ENCODE measurements at places on chromosomes 12 and 14.

DNA sequence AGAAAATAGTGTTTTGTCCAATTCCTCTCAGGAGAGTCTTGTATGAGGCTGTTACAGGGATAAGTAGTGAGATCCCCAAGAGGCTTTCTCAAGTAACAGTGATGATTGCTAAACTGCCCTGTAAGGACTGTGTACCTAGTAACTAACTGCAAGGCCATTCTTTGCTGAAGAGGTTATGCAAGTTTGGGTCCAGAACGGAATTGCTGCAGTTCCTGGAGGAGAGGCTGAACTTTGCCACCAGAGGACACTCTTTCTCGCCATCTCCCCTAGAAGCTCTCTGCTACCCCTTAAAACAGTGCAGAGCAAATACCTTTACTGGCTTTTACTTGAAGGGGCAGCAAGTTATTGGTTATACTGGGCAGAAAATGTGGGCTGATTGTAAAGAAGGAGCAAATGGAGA, 180.0 kb downstream of the RBM19 start:
- no peak for DNase-seq

GRCh38 chr12:105570944-105571343, 240.5 kb downstream of the C12orf75 start:
- DNase-seq = no peak

DNA sequence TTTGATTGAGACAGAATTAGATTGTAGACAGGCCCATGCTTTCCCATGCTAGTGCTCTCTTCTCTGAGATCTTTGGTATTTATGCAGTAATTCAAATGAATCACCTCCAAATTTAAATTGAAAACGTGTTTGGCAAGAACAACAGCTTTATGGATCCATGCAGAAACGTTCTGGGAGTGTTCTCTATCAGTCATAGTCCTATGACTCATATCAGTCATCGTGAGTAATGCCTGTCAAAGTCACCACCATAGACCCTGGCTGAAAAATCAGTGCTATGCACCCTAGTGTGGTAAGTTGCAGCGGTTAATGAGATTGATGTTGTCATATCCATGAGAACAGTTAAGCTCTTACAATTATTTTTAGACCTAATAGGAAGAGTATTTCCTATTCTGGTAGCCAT, 90.1 kb upstream of the FOXG1 start:
- DNase-seq = peak; percentile 24

DNA sequence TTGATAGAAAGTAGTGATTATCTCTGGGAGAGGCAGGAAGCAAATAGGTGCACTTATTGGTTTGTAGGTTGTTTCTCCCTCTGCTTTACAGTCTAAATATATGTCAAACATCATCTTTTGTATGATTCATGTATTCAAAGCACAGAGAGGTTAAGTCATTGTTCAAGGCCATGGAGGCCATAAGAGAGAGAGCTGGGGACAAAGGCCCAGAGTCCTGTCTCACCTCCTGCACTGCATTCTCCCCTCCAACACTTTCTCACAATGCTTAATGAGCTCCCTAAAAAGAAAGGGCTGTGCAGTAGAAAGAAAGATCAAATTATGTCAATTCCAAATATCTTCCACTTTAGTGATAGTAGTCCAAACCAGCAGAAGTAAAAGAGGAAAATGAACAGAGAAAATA, 180.4 kb upstream of the DIO3 start:
- DNase-seq = no peak

DNA sequence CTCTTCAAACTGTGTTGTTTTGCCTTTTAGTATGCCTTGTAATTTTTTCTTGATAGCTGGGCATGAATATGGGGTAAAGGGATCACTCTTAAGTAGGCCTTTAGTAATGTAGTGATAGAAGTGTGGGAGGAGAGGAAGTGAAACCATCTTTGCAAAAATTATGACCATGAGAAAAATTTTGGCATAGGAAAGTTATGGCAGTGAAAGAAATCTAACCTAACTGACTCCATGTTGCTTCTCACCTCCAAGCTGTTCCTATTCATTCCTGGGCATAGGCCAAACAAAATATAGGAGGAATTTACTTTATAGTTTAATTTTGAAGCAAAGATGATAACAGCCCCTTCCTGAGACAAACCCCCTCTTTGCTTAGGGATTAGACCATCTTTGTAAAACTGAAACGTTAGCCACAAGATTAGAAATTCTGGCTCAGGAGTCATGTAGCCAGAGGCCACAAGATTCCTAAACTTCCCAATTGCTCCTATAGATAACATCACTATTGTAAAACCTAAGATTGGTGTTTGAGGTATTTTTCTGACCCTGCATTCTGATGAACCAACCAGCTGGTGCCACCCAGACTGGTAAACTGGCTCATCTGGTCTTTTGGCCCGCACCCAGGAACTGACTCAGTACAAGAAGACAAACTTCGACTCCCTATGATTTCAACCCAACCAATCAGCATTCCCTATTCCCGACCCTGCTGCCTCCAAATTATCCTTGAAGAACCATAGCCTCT, 45.8 kb downstream of the CRADD start:
- DNase-seq = no peak

DNA sequence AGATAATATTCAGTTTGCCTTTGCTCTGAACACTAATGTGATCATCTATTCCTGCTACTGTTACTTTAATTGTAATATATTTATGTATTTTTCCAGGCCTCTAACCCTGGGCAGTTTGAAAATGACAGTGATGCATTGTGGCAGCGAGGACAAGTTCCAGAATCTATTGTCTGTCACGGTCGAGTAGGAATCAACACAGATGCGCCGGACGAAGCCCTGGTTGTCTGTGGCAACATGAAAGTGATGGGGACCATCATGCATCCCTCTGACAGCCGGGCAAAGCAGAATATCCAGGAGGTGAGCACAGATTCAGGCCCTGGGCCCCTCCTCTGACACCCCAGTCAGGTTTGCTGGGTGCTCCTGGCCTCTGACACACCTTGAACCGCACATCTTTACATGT, 78.5 kb downstream of the MYRFL start:
- no peak for DNase-seq

DNA sequence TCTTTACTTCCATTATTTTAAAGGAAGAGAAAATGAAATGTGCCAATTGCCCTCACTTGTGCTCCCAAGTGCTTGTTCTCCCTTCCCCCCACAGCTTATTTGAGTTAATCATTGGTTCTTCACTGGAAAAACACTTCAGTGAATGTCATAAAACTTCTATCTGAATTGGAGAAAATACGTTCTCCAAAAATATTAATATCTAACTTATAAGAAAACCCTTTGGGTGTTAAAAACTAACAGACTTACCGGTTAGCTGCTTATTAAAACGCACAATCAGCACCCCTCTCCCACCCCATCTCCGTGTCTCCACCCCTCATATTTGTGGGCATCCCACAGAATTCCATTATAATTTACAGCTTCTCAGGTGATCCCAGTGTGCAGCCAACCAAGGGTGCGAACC, 31.7 kb downstream of the PLEKHA5 start:
- no peak for DNase-seq

- peak; percentile 93 for DNase-seq
These were observed 45.2 kb downstream of the NOC4L start for GRCh38 chr12:132189378-132190011.

DNA sequence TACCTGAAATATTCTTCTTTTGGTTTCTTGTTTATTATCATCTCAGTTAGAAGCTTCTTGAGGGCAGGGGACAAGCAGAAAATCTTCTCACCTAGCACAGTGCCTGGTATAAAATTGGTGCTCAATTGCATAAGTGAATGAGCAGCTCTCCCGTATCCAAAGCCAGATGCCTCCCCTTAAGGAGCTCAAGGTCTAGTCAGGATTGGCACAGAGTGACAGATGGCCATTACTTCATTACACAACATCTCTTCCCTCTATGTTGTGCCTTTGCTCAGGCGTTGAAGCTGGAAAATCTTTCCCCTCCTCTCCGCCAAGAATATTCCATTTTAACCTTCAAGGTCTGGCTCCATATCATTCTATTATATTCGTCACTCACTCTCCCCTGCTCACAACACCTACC, 3.6 kb downstream of the SLC4A8 start:
- no peak for DNase-seq

DNA sequence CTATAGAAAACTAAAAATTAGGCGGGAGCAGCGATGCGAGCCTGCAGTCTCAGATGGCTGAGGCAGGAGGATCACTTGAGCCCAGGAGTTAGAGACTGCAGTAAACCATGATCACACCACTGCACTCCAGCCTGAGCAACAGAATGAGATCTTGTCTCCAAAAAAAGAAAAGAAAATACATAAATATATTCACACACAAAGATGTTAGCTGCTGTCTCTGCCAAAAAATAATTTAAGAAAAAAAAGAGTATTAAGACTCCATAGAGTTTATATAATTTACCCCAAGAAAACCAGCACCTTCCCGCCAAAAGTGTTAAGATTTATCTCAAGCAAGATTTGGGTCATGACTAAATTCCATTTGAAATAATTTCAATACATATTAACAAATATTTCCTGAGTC, 102.6 kb downstream of the MED13L start:
- DNase-seq = no peak

DNA sequence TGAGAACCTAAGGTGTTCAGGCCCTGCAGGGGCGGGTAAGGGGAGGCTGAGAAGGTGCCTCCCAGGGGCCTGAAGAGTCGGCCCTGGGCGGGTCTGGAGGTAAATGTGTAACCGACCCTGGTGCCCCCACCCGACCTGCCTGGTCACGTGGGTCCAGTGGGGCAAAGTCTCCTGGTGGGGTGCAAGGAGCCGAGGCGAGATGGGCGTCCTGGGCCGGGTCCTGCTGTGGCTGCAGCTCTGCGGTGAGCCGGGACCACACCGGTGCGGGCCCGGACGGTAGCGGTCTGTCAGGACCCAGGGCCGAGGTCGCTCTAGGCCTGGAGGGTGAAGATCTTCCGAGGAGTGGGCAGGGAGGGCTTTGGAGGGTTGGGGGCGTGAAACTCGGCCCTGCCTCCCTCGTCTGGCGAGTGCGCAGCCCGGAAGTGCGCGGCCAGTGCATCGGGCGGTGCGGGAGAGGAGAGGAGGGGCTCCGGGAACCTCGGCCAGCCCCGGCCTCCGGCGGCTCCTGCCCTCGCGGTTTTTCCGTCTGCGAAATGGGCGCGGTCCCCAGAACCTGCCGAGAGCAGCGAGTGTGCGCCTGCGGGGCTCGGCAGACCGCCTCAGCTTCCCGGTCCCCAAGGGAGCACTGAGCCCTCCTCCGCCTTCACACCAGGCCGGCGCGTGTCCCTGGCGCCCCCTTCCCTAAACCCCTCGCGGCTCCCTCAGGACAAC, at the start of gene AMN:
Gene AMN (plus strand): TSS at position 174 of the 711 bp plus-strand sequence. CDS start 26 bp downstream, at position 200.
- DNase-seq = no peak

- peak; percentile 39 for DNase-seq
These were observed at the start of gene CARMIL3 for GRCh38 chr14:24051789-24052655. Gene CARMIL3, plus strand, starts transcription at chr14:24052009. Its CDS starts 145 bp downstream, at chr14:24052154.

GRCh38 chr12:72605975-72606374, 333.8 kb downstream of the TRHDE start:
- DNase-seq = no peak

Data from HTR-8/SVneo (cell line).